Esophagus (tissue), 2 donors: ENCODE measurements at places on chromosomes 7 and 10. TPM values are rescaled to one million over a fixed set of nuclear protein-coding genes. Genes with fewer than 3 reads are reported as not detected.

The TFEC gene
- 0.16 TPM for polyA plus RNA-seq

The ANKRD2 gene
- polyA plus RNA-seq: 0.46 TPM

The VWA2 gene
- 1.4 TPM for polyA plus RNA-seq

The LRRC17 gene
- polyA plus RNA-seq: 0.26 TPM

The C7orf33 gene
- not detected for polyA plus RNA-seq

The DEPP1 gene
- 7.7 TPM for polyA plus RNA-seq

The AP1S1 gene
- 43.3 TPM for polyA plus RNA-seq

The ODAD2 gene
- 0.31 TPM for polyA plus RNA-seq

The KCNH2 gene
- 0.88 TPM for polyA plus RNA-seq

The CLCN1 gene
- 0.31 TPM for polyA plus RNA-seq
